Activated CD4-positive, alpha-beta T cell treated with anti-CD3 and anti-CD28 coated beads, Interleukin-2, amount 50 U/mL, for 1 hour (primary cell): ENCODE measurements at places on chromosomes 16 and 17.

DNA sequence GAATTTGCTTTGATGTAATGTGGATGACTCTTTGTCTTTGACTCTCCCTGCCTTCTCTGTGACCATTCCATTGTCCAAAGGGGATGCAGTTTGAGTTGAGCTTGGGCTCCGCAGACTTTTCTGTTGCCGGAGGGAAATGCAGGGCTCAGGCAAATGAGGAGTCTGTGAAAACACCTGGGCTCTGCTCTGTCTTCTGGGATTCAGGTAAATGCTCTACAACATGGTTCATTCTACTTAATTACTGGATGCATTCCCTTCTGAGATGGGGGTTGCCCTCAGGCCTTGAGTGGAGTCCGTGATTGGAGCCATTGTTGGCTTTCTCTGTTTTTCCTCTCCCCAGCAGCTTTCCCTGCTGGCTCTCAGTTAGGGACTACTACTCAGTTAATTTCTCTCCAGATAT, 26.4 kb upstream of the SPNS2 start:
- DNase-seq: no peak

- DNase-seq: no peak
Observed at GRCh38 chr17:53118948-53119347, 703.8 kb upstream of the KIF2B start.

DNA sequence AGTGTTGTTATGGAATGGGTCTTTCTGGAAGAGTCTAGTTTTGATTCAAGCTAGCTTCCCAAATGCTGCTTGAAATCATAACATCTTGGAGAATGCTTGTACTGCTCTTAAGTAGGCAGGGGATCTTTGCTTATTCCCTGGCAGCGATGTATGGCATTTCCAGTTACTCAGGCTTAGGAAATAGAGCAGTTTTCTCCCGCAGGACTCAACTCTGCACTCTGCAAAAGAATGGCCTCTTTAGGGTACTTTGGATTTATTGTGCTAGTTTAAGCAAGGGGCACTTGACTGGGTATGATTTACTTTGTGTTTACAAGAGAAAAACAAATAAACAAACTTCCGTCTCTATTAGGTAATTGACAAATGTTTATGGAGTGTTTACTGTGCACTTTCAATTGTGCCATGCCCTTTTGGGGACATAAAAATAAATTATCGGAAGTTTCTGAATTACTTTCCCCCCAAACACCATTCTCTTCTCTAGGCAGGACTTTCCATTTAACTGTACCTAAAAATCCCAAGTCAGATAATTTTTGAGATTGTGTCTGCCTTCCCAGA, 164.0 kb downstream of the MAP2K6 start:
- no peak for DNase-seq

- no peak for DNase-seq
Observed at GRCh38 chr16:89422527-89422904, 67.8 kb downstream of the ANKRD11 start.

DNA sequence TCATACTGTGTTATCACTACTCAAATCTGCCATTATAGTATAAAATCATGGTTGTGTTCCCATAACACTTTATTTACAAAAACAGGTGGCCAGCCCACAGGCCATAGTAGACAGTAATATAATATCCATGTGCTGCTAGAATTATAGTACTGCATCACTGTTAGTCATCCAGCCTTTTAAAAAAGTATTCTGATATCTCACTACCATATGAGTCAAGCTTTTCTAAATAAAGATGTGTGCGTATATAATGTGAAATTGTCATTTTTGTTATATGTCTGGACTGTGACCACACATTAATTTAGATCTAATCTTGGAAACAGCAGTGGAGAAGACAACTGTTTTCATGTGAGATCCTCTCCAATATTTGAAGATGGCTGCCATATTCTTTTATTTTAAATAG, 1049.1 kb upstream of the GOT2 start:
- DNase-seq: no peak

DNA sequence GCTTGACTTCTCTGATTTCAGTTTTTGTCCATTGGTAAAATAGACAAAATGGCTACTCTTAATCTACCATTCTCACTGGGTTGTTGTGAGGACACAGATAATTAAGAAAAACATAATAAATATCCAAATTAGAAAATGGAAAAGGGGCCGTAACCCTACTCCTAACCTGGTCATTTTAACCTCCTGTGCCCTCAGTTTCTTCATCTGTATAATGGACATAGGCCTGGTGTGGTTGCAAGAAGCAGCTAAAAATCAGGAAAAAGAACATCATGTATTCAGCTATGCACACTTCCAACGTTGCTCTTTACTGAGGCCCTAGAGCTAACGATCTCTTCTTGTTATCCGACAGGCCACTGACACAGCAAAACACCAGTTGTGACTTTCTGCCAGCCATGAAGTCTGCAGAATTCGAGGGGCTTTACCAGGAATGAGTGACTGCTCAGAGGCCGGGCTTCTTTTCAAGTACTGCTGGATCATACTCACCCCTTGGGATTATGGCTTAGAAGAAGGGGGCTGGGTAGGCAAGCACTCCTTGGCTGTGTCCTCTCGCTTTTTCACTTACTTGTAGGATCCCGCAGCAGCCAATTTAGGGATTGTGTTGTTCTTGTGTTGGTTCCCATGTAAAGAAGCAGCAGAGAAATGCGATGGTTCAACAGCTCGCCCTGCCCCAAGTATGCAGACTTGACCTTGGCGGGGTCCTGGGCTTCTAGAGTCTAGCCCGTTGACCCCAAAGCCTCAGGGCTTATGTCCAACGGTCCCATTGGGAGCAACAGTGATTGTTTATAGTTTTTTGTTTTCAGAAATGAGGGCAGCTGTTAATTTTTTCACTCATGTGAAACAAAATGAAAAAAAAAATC, 20.9 kb downstream of the LDAF1 start:
- no peak for DNase-seq

GRCh38 chr17:4490109-4490591, 8.5 kb upstream of the SPNS2 start:
- no peak for DNase-seq

GRCh38 chr16:23148166-23148512, 1.1 kb downstream of the USP31 start:
- DNase-seq: no peak

- no peak for DNase-seq
Observed at GRCh38 chr17:28958820-28959455, 7.6 kb upstream of the PHF12 start.

GRCh38 chr17:32551186-32551955, 64.6 kb downstream of the CDK5R1 start:
- no peak for DNase-seq

GRCh38 chr17:66562119-66562518, 259.7 kb downstream of the PRKCA start:
- DNase-seq: no peak

DNA sequence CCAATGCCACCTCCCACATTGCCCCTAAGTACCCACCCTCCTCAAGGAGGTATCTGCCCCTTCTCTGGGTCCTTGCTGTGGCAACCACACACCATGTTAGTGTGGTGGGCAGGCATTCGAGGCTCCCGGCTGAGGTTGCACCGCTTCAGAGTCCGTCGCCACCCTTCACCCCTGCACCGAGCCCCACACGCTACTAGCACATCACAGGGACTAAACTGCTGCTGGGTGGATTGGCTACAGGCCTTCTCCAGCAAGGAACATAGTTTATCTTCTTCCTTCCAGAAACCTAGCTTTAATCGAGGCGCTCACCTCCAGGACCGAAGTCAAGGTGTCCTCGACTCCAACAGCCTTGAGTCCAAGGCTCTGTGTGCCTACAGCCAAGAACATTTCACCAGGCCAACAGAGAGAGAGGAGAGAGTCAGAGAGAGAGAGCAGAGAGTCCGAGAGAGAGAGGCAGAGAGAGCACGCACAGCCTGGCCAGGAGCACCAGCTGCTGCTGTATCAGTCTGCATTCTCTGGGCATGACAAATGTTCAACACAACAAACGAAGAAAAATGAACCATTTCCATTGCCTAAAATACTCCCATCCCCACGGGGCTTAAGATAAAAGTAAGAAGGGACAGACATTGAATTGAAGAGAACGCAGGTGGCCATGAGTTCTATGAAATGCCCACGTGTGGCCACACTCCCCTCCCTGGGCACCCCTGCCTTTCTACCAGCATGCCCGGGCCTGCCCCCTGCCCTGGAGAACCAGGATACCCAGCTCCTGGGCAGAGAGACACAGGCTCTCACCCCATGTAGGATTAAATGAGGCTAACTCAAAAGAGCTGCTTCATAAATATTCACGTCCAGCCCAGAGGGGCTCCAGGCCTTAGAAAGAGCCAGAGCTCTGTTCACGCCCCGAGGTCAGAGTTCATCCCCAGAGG, 94.9 kb downstream of the RBFOX3 start:
- no peak for DNase-seq

- no peak for DNase-seq
Observed at GRCh38 chr17:70767102-70767701, 597.9 kb downstream of the KCNJ2 start.

DNA sequence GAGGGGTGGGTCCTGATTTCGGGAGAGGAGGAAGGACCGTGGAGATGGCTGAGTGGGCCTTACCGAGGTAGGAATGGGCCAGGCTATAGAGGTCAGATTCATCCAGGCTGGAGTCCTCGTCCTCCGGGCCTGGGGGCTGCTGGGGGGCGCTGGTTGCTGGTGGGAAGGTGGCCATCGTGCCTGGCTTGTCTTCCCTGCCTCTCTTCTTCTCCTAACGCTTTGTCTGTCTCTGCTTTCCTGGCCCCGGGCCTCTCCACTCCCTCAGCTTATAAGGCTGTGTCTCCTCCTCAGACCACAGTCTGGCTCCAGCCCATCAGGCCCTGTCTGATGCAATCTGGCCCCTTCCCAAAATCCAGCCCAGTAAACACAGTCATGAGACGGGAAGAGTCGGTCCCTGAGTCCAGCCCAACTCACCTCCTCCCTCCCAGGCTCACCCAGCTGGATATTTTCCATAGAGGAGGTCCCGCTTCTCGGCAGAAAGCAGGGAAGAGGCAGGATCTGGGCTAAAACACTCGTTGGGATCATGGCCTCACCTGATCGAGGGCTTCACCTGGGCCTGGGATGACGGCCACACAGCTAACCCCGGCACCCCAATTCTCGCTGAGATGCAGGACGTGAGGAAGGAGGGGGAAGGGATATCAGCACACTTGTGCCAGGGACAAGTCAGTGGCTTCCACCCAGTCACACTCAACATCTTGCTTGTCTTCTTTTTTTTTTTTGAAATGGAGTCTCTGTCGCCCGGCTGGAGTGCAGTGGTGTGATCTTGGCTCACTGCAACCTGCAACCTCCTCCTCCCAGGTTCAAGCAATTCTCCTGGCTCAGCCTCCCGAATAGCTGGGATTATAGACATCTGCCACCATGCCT, at the start of gene NUPR1:
Gene NUPR1, minus strand, starts transcription at position 242 of the 864 bp plus-strand sequence. Its CDS starts 67 bp downstream, at position 175.
- no peak for DNase-seq

DNA sequence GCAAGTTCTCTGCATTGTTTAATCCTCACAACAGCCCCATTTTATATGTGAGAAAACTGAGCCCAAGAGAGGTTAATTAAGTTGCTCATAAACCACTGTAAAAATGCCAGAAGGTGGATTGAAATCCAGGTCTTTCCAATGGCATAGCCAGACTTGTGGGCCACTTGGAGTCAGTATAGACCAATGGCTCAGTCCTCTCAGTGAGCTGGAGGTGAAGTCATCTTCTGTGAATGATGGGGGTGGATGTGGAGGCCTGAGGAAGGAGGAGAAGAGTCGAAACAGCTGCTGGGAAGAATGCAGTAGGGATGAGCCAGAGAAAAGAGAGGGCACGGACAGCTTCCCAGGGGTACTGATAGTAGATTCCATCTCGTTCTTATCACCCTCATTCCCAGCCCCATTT, 213.4 kb downstream of the SOX9 start:
- no peak for DNase-seq

- no peak for DNase-seq
Observed at GRCh38 chr16:49596068-49596467, 222.5 kb downstream of the C16orf78 start.

DNA sequence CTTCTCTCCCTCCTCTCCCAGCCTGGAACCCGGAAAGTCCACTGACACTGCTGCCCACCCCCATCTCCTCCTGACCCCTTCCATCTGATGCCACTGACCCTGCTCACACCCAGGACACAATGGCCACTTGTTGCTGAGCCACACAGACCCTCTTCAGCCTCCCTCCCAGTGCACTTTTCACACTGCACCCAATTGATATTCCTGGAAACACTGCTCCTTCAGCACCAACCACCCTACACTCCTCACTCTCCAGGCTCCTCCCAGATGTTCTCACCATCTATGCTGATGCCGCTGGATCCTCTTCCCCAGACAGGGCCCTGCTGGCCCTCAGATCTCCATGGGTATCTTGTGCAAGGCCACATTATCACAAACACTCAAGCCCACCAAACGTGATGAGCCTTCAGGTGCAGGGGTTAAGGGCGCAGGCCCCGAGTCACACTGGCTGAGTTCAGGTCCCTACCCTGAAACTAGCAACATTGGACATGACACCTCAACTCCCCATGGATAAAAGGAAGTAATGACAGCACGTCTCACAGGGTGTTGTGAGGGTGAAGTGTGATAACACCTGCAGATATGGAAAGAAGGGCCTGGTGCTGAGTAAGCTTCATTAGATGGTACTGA, 238.1 kb downstream of the ZNF423 start:
- DNase-seq: no peak

- no peak for DNase-seq
Observed at GRCh38 chr17:28081467-28081866, 39.0 kb downstream of the NLK start.

- DNase-seq: no peak
Observed at GRCh38 chr16:57115514-57116182, 23.3 kb downstream of the CPNE2 start.

DNA sequence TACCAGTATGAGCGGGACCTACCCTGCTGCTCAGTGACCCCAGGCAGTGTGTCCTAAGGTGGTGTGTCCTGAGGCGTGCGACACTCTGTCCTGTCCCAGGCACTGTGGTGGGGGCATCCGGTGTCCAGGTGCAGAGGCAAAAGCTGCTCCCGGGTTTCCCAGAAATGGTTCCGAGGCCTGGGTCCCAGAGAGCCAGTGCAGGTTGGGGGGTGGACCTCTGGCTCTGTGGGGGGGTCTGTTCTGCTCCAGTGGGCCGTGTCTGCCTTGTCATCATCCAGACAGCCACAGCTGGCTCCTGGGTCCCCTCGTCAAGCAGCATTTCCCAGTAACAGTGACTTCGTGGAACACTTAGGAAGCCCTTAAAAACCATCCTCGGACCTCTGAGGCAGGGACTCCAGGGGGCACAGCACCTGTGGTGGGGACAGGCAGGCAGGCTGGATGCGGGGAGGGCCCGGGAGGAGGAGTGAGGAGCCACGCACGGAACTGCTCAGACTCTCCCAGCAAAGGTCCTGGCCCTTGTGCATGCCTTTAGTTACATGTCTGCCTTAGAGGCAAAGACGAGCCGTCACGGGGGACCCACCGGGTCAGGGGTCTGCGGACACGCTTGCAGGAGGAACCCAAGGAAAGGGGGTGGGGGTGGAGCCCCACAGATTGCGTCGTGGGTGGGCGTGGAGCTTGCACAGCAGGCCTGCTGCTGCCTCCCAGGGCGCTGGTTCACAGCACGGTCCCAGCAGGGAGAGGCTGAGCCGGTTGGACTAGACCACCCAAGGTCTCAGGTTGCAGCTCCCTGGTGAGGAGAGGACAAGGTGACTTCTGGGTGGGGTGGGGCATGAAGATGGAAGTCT, 5.6 kb downstream of the SLC16A3 start:
- DNase-seq: no peak

DNA sequence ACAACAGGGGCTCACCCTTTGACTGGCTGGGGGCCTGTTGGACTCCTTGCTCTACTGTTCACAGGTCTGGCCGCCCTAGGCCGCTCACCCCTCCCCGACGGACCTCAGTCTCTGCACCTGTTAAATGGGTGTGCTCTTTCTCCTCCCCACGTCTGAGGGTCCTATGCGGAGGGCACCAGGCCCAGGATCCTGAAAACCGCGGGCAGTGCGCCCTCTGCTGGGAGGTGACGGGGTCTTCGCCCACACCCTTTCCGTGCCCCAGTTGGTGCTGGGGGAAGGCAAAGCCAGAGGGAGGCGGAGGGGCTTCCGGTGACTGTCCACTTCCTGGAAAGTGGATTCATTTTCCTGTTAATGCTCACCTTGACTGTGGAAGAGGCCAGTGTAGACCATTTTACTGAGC, 1010.9 kb downstream of the KCNJ18 start:
- DNase-seq: no peak
